Activated naive CD8-positive, alpha-beta T cell treated with anti-CD3 and anti-CD28 coated beads for 36 hours (primary cell): ENCODE measurements at places on chromosomes 4 and X.

DNA sequence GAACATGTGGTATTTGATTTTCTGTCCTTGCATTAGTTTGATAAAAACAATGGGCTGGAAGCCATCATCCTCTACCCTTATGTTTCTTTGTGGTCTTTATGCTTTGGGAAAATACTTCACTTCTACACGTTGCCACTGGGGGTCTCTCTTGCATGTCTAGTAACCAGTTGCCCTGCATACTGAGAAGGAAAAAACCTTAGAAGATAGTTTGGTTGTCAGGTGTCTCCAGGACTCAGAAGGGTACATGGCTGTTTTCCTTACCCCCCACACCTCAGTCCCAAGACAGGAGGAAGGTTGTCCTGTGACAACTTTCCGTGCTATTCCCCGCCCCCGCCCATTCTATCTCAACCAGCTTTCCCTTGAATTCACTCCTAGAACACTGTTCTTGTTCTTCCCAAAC is 62.1 kb upstream of the LANCL3 start:
- no peak for DNase-seq

DNA sequence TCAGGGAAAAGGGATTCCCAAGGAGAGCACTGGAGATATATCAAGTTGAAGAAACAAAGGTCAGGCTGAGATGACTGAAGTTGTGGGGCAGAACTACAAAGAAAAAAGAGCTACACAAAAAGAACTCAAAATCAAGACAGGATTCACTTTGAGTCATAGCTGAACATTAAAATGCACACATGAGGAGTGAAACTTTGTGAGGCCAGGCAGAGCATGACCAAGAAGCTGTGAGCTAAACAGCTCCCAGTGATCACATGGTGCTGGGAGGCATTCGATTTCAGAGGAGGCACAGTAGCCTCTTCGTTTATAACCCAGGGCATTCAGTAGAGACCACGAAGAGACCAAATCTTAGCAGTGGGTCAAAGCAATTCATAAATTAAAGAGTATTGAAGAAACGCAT is 145.3 kb downstream of the ATRX start:
- DNase-seq: peak; percentile 0

DNA sequence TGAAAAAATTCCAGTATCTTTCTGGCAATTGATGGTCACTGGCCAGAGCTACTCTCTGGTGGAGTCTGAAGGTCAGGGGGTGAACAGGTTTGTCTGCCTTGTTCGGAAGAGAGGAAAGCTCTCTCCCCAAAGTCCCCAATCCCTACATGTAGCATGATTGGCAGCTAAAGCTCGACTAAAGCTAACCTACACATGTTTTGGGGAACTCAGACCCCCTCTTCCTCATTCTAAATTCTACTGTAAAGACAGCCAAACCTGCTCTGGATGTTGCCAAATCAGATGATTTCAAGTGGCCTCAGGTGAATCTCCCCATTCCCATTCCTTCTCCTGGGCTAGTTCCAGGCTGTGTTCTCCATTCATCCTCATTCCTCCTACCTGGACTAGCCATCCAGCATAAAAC is 84.1 kb downstream of the MSN start:
- DNase-seq: no peak

DNA sequence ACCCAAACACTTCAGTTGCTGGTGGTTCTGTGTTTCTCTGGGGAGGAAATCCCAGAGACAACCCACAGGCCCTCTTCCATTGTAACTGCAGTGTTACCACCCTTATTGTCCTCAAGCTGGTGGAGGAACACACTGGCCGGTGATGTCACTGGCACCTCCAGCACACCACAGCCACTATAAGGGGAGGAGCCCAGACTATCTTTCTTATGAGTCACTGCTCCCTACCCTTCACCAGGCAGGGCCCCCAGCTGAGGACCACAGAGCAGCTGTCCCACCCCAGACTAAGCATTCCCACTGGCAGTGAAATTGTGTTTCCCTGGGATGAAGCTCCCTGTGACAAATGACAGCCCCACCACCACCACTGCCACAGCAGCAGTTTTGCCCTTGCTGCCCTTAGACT is 171.8 kb upstream of the FGF16 start:
- no peak for DNase-seq

GRCh38 chrX:97672608-97673007 is 788.9 kb downstream of the RPA4 start:
- DNase-seq: no peak

- DNase-seq: no peak
Measured at GRCh38 chrX:20393944-20394343, 127.2 kb upstream of the RPS6KA3 start.

- no peak for DNase-seq
Measured at GRCh38 chr4:19752599-19752998, 499.1 kb upstream of the SLIT2 start.

DNA sequence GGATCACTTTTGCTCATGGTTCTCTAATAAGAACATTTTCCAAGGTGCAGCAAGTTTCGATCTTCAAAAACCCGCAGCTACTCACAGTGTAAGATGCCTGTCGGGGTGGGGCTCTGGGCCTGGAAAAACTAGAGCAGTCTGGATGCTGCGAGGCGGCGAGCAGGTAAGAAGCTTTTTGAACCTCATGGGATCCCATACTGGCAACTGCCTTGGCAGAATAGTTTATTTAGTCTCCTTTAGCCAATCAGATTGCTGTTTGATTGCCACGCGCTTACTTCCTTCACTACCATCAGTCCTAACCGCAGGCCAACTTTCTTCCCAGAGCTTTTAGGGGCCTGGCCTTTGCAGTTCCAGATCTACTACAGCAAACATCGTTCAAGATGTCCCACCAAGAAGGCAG is 61.3 kb upstream of the MAGEB10 start:
- no peak for DNase-seq

- DNase-seq: no peak
Measured at GRCh38 chrX:67648361-67648760, 104.5 kb downstream of the AR start.

- no peak for DNase-seq
Measured at GRCh38 chrX:1528884-1529203, 8.1 kb downstream of the P2RY8 start.

GRCh38 chrX:9947131-9947794 is 19.9 kb upstream of the CLDN34 start:
- DNase-seq: no peak

GRCh38 chr4:56764775-56765174 is 56.7 kb downstream of the SPINK2 start:
- no peak for DNase-seq

GRCh38 chrX:115970718-115971117 is 199.8 kb upstream of the AGTR2 start:
- DNase-seq: no peak

- no peak for DNase-seq
Measured at GRCh38 chrX:11367609-11368430, 74.6 kb downstream of the AMELX start.
